H9 (cell line): ENCODE measurements at places on chromosomes 3 and 15.
A peak's percentile ranks its signal among the peaks of the same experiment; 100 is the strongest.

DNA sequence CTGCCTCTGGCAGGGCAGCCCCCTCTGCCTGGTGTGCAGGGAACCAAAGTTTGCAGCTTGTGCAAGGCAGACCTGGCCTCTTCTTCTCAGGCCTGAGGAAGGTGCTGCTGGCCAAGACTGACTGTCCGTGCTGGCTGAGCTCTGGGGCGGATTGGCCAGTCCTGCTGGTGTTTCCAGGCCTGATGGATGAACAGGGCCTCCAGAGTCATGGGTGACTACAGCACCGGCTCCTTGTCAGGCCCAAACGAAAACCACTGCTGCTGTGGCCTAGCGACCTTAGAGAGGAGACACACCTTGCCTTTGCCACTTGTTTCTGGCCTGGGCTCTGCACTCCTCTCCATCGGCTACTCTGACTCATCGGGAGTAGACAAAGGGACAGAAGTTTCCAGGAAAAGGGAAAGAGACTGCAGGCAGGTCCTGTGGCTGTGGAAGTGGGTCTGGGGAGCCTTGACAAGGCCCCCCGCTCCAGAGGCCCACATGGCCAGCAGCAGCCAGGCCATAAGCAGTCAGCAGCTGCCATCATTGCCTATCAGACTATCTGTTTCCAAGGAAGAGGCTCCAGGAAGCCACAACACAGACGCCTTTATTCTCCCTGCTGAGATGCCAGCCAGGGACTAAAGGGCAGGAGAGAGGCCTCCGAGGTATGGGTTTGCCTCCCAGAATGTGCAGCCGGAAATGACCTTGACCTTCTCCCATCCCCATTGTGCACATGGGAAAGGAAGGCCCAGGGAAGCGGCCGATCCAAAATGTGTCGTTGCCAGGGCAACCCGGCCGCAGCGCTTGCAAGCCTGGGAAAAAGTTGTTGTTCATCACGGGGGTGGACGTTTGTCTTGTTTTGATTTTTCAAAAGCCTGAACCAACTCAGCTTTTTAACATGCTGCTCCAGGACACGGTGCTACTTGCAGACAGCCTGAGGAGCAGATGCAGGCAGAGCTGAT lies 160.5 kb downstream of the CHSY1 start:
- no peak for DNase-seq

GRCh38 chr3:103909395-103909794 lies 1457.3 kb upstream of the ALCAM start:
- no peak for DNase-seq

- DNase-seq, result no peak
Measured at GRCh38 chr15:85313339-85313738, 67.1 kb upstream of the AKAP13 start.

GRCh38 chr3:11430624-11431023 lies 158.4 kb downstream of the ATG7 start:
- no peak for DNase-seq

DNA sequence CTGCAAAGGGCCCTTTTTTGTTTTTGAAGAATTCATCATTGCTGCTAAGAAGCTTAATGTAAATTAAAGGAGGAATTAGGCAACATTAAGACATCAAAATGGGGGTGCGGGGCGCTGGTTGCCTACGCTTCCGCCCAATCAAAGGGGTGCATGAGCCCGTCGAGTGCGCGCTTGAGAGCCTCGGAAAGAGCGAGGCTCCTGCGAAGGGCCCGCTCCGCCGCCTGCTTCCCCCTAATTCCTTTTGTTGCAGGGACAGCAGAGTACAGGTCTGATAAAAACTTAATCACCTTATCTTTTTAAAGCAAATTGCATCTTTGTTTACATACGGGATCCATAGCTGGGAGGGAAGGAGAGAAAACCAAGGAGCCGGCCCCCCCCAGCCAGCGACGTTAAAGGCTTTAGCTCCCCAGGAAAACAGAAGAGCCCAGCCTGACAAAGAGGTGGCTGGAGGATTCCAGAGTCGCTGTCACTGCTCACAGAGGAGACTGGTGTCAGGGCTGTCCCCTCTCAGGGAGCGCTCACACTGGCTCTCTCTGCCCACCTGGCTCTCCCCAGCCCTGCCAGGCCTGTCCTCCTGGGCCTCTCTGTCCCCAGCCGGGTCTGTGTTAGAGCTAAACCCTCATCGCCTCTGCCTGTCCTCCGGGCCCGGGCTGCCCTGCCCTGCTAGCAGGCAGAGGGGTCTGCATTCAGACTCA lies 67.3 kb downstream of the DNAJB8 start:
- no peak for DNase-seq

DNA sequence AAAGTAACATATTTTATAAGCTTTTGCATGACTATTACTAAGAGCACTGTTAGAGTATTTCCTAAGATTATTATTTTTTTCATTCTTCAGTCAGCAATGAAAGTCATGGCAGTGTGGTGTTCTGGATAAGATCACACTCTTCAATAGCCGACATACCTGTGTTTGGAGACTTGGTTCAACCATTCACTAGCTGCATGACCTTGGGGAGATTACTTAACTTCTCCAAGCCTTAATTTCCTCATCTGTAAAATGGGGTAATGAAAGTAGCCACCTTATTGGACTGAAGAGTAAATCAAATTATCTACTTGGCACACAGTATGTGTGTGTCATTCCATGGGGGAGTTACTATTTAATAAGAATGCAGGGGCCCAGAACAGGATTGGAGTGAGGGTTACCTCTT lies 24.5 kb upstream of the PCOLCE2 start:
- DNase-seq, result no peak

GRCh38 chr3:39291903-39292329 lies 12.1 kb upstream of the CX3CR1 start:
- DNase-seq, result peak; percentile 89

- DNase-seq, result no peak
Measured at GRCh38 chr3:43094851-43095250, 11.0 kb downstream of the POMGNT2 start.

DNA sequence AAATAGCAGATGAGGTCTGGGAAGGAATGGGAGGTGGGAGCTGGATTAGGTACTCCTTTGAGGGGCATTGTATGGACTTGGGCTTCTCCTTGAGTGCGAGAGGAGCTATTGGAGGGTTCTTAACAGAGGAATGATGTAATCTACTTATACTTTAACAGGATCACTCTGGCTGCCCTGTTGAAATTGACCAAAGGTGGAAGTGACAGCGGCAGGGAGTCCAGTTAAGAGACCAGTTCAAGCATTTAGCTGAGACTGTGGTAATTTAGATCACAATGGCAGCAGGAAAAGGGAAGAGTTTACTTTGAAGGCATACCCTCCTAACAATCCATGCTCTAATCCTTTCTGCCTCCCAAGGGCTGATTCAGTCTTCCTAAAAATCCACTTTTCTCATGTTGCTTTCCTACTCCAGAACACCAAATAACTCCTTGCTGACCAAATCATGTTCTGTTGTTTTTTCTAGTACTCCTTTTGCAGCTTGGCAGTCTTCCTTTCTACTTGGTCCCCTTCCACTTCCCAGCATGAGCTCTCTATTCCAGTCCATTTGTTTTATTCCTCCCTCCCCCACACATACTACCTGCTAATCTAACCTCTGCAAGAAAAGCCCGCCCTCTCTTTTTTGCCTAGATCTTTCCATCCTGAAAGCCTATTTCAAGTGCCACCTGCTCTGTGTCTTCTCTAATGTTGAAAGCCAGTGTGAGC lies 139.4 kb downstream of the NECTIN3 start:
- DNase-seq, result peak; percentile 33

- no peak for DNase-seq
Measured at GRCh38 chr3:38392604-38393163, 46.1 kb downstream of the XYLB start.

GRCh38 chr3:122946185-122946584 lies 81.4 kb downstream of the SEMA5B start:
- no peak for DNase-seq

DNA sequence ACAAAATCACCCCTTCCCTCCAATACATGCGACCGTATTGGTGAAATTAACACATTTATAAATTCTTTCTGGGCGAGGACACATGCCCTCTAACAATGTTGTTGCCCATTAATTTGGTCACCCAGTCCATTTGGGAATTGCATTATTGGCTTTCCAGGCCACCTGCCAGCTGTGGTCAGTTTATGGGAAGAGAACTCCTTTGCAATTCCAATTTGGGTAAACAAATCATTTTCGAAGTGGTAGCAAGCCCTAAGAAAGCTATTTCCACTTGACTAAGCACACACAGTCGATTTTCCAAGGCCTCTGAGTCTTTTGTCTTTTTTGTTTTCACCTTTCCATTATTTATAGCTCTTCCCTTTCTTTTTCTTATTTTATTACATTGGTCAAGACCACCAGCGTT lies 362.3 kb upstream of the RGMA start:
- no peak for DNase-seq

GRCh38 chr15:41561104-41561776 lies 2.2 kb downstream of the TYRO3 start:
- DNase-seq, result no peak

GRCh38 chr3:190560013-190560895 lies 46.4 kb downstream of the IL1RAP start:
- no peak for DNase-seq

GRCh38 chr3:186070133-186070532 lies 38.8 kb downstream of the ETV5 start:
- no peak for DNase-seq
